ENCODE measurements at places on chromosomes 7 and 10.

DNA sequence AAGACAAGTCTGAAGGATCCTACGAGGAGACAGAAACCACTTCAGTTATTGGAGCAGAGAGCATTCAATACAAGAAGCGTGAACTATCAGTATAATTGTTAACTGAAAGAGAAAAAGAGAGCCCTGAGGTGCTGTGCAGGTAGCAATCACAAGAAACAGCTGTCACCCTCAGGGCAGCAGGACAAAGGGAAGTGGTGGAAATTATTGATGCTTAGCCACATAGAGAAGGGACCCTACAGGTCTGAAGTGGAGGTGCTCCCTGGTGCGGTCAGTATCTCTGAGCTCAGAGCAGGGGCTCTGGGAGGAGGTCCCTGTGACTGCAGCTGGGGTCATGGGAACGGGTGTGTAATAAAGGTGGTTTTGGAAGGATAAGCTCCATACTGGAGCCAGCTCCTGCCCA, 97.8 kb upstream of the KLF6 start:
- DNase-seq: no peak

DNA sequence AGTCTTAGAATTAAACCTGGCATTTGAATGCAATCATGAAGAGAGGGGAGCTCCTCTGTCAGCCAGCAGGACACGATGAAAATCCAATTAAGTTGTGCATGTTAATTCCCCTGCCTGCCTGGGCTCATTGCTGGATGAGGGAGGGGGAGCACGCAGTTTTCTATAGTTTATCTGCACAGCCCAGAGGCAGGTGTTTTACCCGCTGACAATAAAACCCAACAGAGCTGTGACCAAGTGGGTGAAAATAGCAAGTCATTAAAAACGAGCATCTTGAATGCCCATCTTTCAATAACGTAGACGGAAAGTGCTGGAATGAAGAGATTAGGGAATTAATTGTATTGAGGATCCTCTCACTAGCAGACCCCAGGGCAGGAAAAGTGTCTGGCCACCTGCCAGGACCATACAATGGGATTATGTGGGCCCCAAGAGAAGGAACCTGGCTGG, 100.1 kb upstream of the FAM20C start:
- no peak for DNase-seq

GRCh38 chr10:76763376-76763775, 874.2 kb downstream of the KCNMA1 start:
- DNase-seq: no peak

GRCh38 chr10:5775685-5776084, 37.5 kb downstream of the GDI2 start:
- DNase-seq: no peak

DNA sequence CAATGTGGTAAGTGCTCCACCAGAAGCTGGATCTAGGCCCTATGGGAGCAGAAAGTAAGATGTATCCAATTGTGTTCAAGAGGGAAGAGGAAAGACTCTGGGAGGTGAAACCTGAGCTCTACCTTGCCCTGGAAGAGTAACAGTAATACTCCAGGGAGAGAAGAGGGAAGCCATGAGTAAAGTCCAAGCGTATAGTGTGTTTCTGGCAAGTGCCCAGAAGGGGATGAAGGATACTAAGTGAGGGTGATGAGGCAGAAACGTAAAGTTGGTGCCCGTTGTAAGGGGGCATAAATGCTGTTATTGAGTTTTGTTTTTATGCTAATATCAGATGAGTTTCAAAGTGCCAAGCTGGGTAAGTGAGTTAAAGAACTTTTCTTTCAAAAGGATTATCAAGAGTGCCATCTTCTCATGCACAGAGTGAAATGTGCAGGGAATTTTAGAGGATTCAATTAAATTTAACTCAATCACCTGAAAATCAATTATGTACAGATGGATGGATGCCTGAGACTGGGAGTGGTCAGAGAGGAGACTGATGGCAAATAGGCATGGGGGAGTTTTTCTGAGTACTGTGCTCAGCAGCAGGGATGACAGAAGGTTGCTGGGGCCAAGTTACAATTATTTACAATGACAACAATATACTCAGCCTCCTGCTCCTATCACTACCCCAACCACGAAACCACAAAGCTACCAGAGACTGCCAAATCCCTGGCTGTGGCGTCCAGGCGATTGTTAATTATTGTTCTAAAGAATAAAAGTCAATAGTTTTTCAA, 123.3 kb upstream of the LAMB4 start:
- no peak for DNase-seq

DNA sequence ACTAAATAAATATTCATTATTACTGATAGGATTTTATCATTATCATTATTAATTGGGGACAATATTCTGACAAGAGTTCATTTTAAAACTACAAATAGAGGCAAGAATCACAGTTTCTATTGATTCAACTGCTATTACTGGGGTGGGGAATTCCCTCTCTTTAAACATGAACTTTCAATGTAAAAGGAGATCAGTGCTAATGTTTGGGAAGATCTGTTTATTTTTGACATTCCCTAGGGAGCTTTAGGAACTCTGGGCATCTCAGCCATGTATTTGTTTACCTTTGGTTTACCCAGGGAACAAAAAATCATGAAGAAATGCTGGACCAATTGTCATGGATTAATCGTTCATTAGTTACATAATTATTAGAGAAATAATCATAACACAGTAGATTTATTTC, 443.2 kb upstream of the AKR1E2 start:
- DNase-seq: no peak

DNA sequence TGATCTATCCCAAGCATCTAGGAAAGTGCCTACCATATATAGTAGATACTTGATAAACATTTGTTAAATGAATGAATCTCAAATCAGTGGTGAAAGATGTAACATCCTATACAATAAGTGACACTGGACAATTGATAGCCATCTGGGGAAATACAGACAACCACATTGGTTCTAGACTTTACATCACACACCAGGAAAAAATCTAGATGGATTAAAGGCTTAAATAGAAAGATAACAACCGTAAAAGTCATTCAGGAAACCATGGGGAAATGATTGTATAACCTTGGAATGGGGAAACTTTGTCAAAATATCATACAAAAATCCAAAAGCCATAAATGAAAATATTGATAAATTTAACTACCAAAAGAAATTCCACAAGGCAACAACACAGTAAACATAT, 7.0 kb upstream of the GARIN1A start:
- DNase-seq: no peak

DNA sequence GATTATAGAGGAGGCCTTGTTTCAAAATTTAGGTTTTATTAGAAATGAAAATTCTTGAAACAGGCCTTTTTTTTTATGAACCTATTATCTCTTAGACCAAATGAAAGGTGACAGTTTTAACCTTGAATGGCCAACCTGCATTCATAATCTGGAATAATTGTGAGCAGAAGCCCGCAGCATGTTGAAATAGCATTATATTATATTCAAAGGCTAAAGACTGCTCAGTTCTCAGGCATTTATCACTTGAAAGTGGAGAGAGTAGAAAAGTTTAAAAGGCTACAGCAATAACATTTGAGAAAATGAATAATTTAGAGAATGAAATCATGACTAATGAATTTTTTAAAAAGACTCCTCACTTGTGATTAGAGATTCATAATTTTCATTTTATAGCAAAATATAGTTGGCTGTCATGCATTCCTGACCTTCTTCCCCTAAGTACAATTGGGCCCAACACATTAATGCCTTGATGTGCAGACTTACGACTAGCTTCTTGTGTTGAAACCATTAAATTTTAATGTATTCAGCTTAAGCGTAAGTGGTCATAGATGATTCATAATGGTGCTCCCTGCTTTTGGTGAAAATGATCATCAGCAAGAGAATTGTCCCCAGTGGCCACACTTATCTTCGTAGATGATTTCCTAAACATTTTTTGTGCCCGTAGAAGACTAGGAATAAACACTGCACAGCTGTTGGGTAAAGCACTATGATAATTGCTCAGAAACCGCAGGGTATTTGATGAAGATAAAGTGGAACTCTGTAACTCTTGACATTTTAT, 346.6 kb upstream of the BMPER start:
- DNase-seq: no peak

GRCh38 chr7:140214075-140214684, 37.4 kb upstream of the KDM7A start:
- DNase-seq: peak; percentile 26

- no peak for DNase-seq
Observed at GRCh38 chr10:73634421-73634820, 6.9 kb downstream of the MYOZ1 start.

GRCh38 chr7:97982647-97983046, 7.3 kb downstream of the OCM2 start:
- no peak for DNase-seq

DNA sequence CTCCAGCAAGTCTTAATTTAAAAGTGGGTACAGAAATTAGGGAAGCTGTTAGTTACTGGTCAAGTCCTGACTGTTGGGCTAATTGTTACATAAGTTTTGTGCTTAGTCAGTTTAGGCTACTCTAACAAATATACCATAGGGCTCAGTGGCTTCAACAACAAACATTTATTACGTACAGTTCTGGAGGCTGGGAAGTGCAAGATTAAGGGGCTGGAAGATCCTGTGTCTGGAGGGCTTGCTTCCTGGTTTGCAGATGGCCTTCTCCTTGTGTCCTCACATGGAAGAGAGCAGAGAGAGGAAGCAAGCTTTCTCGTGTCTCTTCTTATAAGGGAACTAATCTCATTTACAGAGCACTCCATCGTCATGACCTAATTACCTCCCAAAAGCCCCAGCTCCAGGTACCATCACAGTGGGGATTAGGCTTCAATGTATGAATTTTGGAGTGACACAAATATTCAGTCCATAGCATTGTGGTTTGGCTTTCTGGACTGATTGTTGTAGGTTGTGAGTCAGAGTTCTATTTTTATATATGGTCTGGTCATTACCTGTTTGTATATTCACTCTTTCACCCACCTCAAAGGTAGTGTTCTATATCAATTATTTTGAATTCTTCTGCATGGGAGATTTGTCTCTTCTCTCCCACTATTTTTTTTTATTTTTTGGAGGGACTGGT, 17.1 kb downstream of the ST7 start:
- no peak for DNase-seq

DNA sequence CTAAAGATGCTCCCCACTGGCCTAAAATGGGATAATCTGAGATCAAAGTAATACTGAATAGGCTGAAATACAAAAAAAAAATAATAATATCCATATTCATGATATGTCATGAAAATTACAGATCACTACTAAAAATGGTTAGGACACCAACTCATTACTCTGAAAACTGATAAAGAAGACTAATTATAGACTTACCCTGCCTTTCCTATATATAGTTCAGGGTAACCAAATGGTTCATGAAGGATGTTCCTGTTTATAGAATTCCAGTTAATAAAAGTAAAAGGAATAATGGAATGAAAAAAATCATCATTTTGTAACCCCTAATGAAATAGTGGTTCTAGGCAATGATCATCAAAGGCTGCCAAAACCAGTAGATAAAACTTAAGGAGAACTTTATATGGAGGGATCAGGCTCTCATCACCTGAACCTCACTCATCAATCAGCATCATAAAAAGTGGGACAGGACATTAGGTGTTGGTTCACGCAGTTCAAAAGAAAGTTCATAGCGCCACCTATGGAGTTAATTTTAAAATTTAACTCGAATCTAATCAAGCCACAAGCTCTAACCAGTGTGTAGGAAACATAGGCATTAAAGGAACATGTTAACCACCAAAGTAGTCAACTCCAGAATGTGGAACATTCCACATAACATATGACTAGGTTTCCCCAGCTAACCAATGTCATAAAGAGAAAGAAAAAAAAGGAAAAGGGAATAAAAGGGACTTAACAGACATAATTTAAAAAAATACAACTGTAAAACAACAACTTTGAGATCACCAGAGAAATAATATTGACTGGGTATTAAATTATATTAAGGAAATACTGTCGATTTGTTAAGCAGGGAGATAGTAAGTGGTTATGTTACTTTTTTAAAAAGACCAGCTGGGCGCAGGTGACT, 35.7 kb downstream of the P4HA1 start:
- peak; percentile 33 for DNase-seq

GRCh38 chr10:91034042-91034441, 113.2 kb upstream of the ANKRD1 start:
- DNase-seq: no peak

- no peak for DNase-seq
Observed at GRCh38 chr10:77286531-77287508, 350.8 kb downstream of the KCNMA1 start.

GRCh38 chr10:101222683-101223273, 6.5 kb downstream of the LBX1 start:
- peak; percentile 44 for DNase-seq

- DNase-seq: no peak
Observed at GRCh38 chr10:45155784-45156183, 155.1 kb downstream of the ZNF22 start.

- no peak for DNase-seq
Observed at GRCh38 chr10:75244487-75245353, 9.0 kb upstream of the COMTD1 start.

DNA sequence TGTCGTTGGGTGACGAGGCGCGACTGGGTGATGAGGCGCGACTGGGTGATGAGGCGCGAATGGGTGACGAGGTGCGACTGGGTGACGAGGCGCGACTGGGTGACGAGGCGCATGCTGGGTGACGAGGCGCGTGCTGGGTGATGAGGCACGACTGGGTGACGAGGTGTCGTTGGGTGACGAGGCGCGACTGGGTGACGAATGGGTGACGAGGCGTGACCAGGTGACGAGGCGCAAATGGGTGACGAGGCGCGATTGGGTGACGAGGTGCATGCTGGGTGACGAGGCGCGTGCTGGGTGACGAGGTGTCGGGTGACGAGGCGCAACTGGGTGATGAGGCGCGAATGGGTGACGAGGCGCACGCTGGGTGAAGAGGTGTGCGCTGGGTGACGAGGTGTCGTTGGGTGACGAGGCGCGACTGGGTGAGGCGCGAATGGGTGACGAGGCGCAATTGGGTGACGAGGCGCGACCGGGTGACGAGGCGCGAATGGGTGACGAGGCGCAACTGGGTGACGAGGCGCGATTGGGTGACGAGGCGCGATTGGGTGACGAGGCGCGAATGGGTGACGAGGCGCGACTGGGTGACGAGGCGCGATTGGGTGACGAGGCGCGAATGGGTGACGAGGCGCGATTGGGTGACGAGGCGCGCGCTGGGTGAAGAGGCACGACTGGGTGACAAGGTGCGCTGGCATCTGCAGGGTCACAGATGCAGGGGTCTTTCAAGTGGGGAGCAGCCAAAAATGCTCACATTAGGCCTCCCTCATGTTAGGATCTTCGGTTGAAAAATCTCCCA, 7.9 kb upstream of the NOM1 start:
- no peak for DNase-seq

GRCh38 chr10:112687647-112688046, 240.6 kb downstream of the VTI1A start:
- DNase-seq: peak; percentile 66

GRCh38 chr7:118175740-118176139, 8.2 kb upstream of the LSM8 start:
- no peak for DNase-seq

GRCh38 chr10:18203471-18203870, 63.2 kb downstream of the CACNB2 start:
- DNase-seq: no peak

- peak; percentile 12 for DNase-seq
Observed at GRCh38 chr10:122344741-122345258, 29.7 kb upstream of the PLEKHA1 start.

GRCh38 chr7:126657599-126658358, 595.0 kb downstream of the GRM8 start:
- no peak for DNase-seq

Measured in GM03348 (cell line).